ENCODE measurements at places on chromosomes 3 and 15.

GRCh38 chr3:197289726-197290125 lies 8.7 kb downstream of the DLG1 start:
- DNase-seq: no peak

- no peak for DNase-seq
Measured at GRCh38 chr3:12400616-12401194, 83.6 kb upstream of the TSEN2 start.

- no peak for DNase-seq
Measured at GRCh38 chr3:116155841-116156240, 289.4 kb downstream of the LSAMP start.

- no peak for DNase-seq
Measured at GRCh38 chr3:129612534-129613366, 6.3 kb upstream of the PLXND1 start.

GRCh38 chr3:60696428-60697125 lies 554.7 kb downstream of the FHIT start:
- DNase-seq: no peak

DNA sequence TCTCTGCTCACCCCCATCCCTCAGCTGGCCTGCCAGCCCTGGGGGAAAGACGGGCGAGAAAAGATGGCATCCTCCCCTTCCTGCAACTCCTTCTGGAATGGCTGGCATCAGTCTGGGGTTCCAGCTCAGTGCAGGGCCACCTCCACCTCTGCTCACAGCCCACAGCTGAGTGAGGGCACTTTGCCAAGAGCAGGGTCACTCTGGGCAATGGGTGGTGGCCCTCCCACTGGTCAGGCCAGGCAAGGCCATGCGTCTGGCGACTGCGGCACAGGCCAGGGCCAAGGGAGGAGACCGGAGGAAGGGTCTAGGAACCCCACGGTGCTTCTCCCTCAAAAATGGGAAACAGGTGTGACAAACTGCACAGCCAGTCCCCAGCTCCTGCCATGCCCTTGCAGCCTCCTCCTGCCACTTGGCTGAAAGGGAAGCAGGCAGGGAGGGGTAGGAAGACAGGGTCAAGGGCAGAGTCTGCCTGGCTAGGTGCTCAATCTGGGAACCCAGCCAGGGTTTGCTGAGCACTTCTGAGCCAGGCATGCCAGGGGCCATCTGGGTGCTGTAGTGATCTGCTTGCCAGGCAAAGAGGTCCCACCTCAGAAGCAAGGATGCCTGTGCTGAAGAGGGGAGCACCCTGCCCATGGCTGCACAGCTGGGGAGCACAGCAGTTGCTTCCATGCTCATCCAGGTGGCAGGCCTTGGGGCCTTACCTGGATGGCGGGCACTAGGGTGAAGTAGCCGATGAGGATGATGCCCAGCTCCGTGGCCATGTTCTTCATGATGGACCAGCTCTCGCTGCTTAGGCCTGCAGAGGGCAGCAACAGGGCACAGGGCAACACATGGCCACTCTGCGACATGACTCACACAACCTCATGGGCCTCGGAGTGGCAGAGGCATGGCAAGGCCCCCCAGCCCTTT lies 41.2 kb downstream of the PTPN23 start:
- no peak for DNase-seq

GRCh38 chr3:133119176-133119575 lies 81.0 kb downstream of the TMEM108 start:
- no peak for DNase-seq

DNA sequence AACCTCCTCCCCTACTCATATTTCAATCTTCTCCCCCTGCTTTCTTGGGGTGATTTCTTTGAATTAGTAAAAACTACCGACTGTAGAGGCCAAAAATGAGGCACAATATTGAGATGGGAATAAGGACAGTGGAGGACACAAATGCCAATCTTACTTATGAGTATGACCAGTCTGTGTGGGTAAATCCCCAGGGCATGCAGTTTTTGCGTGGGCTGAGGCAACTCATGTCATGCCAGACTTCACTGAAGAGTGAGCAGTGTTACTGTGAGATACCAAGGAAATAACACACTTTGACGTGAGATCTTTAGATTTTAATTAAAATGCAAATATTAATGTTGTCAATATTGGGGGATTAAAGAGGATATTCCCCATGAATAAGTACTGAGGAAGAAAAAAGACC lies 254.3 kb upstream of the ICE2 start:
- no peak for DNase-seq

DNA sequence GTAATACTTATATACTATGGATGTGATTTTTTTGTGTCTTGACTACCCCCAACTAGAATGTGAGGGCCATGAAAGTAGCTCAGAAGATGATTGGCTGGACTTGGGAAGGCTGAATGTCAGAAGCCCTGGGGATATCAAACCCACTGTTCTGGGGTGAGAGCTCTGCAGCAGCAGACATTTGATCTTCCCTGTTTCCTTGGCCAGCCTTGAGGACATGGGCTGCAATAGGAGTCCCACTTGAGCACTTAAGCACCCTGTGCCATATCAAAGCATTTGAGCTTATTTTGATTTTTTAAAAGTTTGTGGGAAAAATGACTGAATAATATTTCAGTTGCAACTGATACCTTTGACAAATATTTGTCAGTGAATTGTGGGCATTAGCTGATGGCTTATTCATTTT lies 21.7 kb downstream of the GTF2E1 start:
- no peak for DNase-seq

DNA sequence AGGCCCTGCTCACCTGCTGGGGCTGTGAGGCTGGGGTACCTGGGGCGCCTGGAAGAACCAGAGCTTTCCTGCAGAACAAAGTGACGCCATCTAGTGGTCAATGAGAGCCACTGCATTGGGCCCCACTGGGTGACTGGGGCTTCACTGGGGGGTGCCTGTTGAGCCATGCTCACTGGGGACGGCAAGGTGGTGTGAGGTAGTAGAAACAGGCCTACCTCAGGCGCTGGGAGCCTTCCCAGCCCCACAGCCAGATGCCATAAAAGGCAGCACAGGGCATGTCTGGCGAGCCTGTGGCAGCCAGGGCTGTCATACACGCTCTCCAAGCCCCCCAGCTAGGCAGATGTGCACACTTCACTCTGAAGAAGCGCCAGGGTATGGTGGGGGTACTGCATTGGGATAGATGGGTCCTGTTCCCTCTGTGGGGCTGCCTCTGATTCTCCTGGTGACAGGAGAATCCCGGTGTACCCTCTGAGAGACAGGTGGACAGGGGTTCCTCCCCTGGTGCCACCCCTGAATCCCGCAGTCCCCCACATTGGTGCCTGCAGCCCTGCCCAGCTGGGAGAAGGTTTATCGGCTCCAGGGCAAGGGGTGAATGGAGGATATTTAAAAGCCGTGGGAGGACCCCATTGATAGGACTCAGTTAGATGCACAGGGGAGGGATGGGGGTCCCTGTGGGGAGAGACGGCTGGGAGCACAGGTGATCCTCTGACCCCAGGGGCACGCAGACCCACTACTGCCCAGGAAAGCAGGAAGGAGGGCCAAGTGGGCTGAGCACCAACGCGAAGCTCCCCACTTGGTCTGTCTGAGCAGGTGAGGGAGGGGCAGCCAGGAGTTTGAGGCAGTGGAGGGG lies 178.8 kb downstream of the NSMCE3 start:
- DNase-seq: no peak

DNA sequence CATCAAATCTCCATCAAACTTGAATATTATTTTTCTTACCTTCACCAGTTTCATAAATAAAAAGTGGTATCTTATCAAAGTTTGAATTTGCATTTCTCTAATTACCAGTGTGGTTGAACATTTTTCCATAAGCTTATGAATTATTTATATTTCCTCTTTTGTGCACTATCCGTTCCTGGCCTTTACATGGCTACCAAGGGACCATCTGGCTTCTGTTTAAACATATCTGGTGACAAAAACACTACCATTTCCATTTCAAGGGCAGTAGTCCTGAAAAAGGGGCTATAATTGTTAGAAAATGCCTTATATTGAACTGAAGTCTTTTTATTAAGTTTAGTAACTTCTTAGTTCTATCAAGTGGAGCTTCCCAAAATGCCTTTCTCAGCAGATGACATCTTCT lies 44.3 kb upstream of the TM4SF4 start:
- no peak for DNase-seq

GRCh38 chr3:194323785-194324735 lies 27.1 kb downstream of the CPN2 start:
- no peak for DNase-seq

GRCh38 chr3:171863920-171864319 lies 20.8 kb downstream of the TMEM212 start:
- no peak for DNase-seq

DNA sequence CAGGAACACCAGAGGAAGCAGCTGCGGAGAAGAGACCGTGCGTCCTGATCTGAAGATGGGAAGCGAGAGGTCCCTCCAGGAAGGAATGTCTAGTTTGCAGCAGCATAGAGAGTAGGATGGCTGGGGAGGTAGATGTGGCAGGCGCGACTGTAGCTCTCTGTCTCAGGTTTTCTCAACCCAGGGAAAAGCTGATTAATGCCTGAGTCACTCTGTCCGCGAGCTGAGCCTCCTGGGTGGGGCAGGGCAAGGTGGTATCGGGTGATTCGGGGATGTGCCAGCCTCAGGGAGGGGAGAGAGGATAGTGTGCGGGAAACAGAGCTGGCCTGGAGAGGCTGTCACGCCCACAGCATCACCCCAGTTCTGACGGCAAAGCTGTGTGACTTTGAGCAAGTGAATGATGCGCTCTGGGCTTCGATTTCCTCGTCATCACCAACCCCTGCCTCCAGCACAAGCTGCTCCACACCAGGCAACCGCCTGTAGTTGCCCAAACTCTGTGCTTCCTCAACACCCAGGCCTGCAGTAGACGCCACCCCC lies 28.4 kb downstream of the CPN2 start:
- DNase-seq: peak; percentile 94

DNA sequence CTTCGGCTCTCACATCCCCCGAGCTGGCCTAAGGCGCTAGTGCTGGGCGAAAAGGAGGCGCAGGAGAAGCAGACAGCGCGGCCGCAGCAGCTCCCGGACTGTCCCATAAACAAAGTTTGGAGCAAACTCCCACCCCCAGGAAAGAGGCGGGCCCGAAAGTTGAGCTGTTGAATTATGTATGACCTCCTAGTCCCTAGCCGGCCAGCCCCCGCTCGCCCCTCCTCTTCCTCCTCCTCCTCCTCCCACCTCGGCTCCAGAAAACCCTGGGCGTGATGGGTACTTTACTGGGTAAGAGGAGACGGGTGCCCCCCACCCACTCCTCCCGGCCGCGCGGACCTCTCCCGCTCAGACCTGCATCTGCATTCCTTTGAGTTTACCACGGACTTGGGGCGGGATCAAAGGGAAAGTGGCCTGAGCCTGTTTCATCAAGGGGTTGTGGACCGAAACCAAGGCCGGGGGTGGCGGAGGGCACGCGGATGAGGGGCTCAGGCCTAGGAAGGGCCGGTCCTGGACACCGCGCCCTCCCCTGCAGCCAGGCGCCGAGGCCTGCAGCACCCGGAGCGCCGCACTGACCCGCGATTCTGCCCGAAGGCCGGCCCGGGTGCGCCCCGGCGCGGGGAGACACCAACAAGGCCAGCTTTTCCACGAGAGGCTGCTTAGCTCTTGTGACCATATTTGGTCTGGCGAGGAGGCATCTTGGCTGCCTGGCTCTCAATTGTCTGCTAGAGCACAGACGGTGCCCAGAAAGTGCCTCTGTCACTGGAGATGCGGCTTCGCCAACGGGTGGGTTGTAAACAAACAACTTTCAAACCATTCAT lies at the start of gene WWTR1:
Gene WWTR1 (minus strand): TSS at position 100 of the 818 bp plus-strand sequence. CDS start 719 bp downstream, outside the sequence.
- DNase-seq: no peak

DNA sequence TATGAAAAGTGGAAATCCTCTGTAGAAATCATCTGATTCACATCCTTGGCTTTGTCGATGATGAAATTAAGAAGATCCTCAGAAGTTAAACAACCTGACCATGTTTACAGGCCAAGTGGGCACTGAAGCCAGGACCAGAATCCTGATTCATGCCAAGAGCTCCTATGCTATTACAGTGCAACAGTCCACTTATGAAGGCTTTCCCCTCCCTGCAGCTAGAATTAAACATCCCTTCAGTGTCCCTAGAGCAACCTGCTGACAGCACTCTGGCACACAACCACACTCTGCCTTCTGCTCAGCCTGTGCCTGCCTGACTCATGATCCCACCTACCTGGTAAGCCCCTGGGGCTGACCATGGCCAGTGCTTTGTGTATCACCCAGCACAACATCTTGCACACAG lies 33.8 kb downstream of the TXNRD3 start:
- DNase-seq: no peak

GRCh38 chr3:134326126-134326525 lies 48.1 kb downstream of the AMOTL2 start:
- DNase-seq: no peak

GRCh38 chr3:48915296-48915695 lies 3.3 kb upstream of the ARIH2 start:
- no peak for DNase-seq

DNA sequence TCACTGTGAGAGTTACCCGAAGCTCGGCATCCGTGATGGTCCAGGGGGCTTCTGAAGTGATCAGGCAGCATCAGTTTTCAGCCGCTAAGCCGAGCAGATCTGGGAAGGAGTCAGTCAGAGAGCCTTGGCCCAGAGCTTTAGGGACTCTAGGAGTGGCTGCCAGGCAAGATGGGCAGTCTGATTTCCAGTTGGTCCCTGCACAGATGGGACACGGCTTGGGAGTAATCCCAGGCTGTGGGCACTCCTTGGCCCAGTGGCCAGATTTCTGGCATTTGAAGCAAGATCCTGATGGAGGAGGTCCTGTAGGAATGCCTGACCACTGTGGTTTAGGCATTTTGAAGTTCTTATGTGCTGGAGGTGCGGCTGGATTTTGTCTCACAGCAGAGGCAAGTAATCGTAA lies 10.5 kb upstream of the IP6K2 start:
- no peak for DNase-seq

- no peak for DNase-seq
Measured at GRCh38 chr3:43843386-43843785, 152.6 kb downstream of the ABHD5 start.

- DNase-seq: no peak
Measured at GRCh38 chr3:54309601-54310000, 187.2 kb downstream of the CACNA2D3 start.

DNA sequence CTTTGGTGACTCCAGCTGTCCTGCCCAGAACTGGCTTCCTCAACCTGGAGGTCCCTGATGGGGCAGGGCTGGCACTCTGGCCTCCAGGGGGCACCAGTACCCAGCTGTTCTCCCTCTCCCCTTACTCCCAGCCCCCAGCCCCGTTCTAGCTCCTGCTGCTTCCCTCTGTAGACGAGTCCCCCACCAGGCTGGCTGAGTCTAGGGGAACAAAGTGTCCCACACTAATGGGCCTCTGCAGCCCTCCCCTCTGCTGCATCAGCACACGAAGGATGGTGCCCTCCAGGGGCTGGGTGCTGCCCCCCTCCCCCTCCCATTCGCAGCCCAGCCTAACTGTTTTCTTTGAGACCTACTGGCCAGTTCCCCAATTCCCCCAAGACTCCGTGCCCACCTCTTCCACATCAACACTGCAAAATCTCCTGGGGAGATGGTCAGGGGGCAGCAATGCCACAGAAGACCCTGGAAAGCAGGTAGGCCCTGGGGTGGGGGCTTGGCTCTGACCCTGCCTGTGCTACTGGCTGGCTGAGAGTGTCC lies 4.2 kb downstream of the RHCG start:
- no peak for DNase-seq

Data from keratinocyte (primary cell).